ENCODE measurements at places on chromosomes 4 and X.

DNA sequence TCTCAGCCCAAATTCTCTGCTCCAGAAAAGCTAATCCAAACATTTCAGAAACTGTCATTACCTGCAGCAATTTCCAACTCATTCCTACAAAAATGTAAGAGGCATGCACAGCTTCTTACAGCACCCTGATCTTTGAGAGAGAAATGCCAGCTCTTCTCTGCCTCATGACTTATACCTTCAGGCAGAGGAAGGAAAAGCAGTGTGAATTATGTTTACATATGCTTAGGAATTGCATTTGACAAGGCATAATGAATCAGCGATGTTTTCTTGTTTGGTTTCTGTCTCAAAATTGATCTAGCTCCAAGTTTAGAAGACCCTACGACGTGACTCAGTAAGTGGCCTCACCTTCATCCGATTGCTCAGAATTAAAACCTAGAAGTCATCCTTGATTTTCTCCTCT, 21.8 kb upstream of the AGA start:
- no peak for DNase-seq

DNA sequence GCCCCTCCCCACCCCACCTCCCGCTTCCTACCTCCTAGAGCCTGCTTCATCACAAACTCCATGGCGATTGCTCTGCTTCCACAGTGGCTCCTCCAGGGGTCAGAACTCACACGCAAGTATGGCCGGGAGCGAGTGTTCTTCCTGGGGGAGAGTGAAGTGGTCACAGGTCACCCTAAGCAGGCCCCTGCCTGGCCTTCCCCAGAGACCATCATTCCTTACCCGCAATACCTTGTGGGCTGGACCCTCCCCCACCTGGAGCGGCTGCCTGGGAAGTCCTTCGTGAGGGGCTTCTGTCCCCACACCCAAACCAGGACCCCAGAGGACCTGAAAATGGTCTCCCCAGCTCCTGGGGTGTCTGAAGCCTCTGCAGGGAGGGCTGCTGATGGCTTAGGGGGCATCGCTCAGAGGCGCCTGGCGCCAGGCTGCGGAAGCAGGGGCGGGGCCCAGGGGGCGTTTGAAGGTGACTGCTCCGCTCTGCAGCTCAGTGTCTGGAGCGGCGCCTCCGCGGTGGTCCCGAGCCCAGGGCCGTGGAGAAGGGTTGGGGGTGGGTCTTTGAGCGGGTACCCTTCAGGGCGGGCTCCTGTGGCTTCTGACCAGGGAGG, 1.4 kb downstream of the CPLX1 start:
- DNase-seq, result no peak

DNA sequence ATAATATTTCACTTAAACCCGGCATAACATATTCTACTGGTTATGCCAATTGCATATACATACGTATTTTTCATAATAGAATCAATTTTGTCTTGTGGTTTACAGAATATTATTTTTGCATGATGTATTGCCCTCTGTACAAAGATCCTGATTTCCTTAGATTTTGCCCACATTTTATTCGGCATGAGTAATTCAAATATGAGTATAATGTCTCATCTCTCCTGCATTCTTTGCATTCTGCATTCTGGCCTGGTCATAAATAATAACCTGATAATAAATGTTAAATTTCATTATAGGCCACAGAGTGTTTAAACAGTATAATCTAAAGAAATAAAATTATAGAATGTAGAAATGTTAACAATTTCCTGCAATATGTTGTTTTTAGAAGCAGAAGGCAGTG, 205.3 kb downstream of the TLL1 start:
- DNase-seq, result no peak

DNA sequence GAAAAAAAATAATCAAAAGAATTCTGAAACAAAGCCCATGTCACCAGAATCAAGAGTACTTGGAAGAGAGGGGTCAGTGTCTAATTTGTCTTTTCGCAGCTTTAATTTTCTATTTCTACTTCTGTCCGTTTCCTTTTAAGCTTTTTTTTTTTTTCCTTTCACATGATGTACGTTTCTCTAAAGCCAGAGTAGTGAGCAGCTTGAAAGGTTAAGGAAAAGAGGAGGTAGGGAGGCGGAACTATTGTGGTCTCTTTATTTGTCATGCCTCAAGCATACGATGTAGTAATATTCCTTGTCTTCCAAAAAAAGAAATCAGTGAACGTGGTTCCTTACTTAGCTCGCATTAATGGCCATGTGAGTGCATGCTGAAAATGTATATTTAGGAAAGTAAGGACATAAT, 311.5 kb downstream of the TENM3 start:
- no peak for DNase-seq

DNA sequence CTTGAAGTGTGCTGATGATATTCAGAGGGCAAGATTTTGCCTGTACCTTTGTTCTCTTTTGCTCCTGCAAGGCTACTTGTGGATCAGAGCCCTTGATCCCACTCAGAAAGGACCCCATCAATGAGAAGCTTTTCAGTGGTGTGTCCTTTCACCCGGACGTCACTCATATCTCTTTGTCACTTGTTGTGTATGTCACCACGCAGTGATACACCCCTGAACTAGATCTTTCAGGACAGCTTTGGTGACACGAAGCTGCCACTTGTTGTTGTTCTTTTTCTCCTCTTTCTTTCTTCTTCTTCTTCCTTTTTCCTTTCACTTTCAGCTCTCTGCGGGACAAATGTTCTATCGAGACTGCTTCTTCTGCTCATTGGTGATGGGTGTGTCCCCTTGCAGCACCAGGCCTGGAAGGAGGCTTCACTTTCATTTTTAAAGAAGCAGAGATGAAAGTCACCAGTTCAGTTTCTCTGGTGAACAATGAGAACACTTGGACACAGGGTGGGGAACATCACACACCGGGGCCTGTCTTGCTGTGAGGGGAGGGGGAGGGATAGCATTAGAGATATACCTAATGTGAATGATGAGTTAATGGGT, 83.6 kb downstream of the NBDY start:
- peak; percentile 39 for DNase-seq

DNA sequence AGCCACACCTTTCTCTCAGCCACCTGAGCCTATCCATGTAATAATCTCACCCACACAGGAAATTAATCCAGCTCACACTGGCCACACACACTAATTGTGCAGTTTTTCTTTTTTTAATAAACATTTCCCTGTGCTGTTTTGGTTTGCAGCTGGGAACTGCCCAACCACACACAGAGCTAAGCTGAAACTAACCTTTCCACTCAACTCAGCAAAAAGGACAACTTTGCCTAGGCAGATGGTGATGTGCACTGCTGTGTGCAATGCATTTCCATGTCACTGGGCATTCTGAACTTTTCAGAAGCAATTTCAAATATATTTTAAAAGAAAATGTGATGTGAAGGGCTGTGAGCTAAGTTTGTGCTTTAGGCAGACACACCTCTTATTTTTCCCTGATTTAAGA, 70.0 kb upstream of the TLL1 start:
- no peak for DNase-seq

DNA sequence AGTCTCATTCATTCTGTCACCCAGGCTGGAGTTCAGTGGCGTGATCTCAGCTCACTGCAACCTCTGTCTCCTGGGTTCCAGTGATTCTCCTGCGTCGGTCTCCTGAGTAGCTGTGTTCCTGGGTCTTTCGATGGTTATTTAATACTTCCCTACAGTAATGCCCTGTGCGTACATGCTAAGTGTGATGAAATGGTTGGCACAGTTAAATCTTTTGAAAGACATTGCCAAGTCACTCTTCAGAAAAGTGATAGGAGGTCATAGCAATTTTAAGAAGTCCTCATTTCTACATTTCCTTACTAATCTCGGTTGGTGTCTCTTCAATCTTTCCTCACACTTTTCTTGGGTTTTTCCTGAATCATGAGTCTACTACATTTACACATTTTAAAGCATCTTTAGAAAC, 14.4 kb downstream of the HTT-AS start:
- DNase-seq, result no peak

DNA sequence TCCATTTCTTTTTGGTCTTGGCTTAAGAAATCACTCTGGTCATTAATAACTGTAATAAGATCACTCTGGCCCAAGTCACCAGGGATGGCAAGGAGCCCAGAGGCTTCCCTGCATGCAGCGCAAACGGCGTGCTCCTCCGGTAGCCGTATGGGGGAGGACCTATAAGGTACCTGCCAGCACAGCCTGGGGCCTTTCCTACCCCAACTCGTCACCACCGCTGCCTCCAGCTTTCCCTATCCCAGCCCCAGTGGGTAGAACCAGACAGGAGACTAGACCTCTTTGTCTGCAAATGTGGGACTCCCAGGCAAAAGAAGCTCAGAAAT, 25.9 kb downstream of the HAND2 start:
- no peak for DNase-seq

GRCh38 chrX:12958461-12958860, 16.4 kb upstream of the TMSB4X start:
- DNase-seq, result no peak

DNA sequence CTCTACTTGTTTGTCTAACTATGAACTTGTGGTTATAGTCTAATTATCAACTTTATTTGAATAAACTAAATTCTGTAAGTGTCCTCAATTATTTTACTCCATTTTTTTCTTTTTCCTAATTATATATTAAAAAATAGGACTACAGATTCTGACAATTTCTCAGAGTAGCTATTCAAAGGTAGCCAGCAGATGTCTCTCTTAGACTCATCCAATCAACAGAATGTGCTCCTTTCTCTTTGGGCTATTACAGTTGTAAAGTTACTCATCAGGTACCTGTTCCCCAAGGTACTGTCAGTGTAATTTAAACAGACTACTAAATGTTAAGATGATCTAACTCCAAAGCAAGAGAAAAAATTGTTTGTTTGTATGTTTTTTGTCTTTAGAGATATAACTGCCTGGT, 248.6 kb downstream of the PCDH18 start:
- DNase-seq, result no peak

- no peak for DNase-seq
These were observed 241.4 kb upstream of the RPS6KA3 start for GRCh38 chrX:20507901-20508620.

DNA sequence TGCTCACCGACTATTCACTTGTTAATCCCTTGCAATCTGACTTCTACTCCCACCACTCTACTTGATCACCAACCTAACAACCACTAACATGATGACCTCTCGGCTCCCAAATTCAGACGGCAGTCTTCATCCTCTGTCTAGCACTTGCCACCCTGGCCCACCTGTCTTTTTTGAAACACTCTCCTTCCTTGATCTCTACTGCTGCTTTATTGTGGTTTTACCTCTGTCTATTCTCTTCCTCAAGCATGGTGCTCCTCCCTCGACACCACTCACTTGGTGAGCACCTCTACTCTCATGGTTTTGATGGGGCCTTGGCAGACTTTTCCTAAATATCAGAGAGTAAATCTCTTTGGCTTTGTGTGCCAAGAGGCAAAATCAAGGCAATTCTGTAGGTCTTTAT, 21.7 kb upstream of the CXCR3 start:
- peak; percentile 32 for DNase-seq

DNA sequence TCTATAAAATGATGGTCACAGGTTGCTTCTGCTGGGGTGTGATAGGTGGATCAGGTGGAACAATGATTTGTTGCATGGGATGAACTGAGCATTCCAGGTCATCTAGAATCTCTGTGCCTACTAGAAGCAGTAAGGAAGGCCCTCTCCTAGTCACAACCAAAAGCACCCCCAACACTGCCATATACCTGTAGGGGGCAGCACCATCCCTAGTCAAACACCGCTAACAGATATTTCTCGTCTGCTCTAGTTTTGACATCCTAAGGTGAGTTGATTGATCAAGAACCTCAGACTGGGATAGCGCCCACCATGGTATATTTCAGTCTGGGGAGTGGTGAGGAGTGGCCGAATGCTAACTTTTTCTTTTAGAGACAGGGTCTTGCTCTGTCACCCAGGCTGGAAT, 160.2 kb downstream of the NHS start:
- peak; percentile 25 for DNase-seq

DNA sequence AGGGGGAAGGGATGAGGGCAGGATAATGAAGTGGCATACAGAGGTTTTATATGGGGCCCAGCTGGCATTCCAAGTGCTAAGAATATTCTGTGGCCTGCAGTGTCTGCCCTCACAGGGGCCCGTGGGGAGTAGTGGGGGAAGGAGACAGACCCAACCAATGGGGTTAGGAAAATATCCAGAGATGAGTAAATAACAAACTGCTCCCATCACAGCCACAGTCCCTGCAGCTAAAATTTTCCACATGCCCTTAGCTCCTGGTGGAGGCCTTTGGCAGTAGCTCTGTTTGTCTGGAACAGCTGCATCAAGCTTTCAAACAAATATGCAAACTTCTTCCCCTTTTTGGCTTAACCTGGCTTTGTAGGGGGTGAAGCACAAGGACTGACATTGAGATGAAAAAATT, 3.1 kb downstream of the SRPX2 start:
- no peak for DNase-seq

DNA sequence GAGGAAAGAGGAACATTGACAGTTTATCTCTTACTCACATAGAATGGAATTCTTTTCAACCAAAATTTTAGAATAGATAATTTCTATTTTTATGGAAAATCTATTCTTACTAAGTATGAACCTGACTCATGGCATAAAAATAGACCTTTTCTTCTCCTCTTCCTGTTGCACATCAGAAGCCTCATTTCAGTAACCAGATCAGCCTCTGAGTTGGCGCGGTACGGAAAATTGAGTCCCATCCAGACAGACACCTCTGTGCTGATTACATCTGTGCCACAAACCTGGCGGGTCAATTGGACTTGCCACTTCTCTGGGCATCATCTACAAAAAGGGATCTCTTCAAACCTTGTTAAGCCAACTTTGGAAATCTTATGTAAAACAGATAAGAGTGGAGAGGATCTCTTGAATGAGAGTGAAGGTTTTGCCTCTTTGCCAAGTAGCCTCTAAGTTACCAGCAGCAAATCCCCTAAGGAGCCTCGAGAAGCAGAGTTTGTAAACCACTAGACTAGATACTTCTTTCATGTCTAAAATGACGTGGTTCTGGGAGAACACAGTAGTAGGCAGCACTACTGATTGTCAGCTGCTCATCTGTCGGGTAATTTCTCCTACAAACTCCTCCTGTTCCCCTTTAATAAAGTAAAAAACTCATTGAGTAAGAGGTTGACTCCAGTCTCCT, 37.4 kb downstream of the TENM3 start:
- no peak for DNase-seq

GRCh38 chr4:185534866-185535611, at the start of gene PDLIM3:
PDLIM3 (minus strand) TSS chr4:185535507; CDS start chr4:185535434, 73 bp downstream.
- peak; percentile 7 for DNase-seq

DNA sequence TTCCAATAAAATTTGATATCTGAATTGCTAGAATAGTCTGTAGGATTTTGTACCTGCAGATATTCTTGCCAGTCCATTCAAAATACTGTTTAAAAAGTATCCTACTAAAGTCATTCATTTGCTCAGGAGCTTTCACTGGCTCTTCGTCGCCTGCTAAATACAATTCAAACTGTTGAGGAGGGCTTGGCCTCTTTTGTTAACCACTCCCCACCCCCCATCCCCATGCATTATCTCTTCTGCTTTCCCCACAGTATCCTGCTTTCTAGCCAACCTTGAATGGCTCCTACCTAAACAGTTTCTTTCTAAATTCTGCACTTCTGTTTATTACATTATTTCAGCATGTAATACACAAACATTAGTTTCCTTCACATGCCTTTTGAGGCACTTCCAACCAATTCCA, 230.8 kb downstream of the CPE start:
- DNase-seq, result no peak

GRCh38 chrX:119008110-119008744, 33.8 kb downstream of the LONRF3 start:
- peak; percentile 62 for DNase-seq

GRCh38 chr4:62709618-62710252, 1509.6 kb downstream of the ADGRL3 start:
- no peak for DNase-seq

Measured in CD4-positive, alpha-beta T cell treated with Interleukin-17A for 4 hours (primary cell).